T-helper 22 cell (primary cell): ENCODE measurements at places on chromosomes 7 and 10.

- DNase-seq = no peak
Measured at GRCh38 chr7:114175125-114175524, 239.5 kb upstream of the FOXP2 start.

- DNase-seq = no peak
Measured at GRCh38 chr7:12839508-12840153, 152.2 kb downstream of the ARL4A start.

DNA sequence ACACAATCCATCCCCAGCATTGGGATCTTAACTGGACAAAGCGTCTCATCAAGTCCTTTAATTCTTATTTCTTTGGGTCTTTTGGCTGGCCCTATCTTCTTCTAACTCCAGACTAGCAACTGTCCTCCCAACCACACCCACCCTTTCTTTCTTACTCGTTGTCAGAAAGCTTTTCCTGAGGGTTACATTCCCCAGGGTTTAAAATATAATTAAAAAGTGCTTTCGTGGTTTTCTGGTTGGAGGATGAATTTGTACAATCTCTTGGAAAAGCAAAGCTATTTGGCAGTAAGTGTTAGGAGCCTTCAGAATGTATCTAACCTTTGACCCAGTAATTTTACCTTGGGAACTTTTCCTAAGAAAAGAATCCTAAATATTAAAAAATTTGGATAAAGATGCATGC is 10.4 kb upstream of the ITGB8 start:
- no peak for DNase-seq

- no peak for DNase-seq
Measured at GRCh38 chr10:31586723-31587638, 268.0 kb downstream of the ZEB1 start.

- DNase-seq = no peak
Measured at GRCh38 chr7:20439416-20440185, 108.9 kb downstream of the ITGB8 start.

DNA sequence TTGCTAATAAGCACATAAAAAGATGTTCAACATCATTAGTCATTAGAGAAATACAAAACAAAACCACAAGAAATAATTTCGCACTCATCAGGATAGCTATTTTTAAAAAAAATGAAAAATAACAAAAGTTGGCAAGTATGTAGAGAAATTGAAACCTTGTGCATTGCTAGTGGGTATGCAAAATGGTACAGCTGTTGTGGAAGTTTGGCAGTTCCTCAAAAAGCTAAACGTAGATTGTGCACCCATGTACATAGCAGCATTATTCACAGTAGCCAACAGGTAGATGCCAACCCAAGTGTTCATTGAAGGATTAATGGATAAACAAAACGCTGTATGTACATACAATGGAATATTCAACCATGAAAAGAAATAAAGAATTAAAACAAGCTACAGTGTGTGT is 35.3 kb upstream of the STARD3NL start:
- no peak for DNase-seq

DNA sequence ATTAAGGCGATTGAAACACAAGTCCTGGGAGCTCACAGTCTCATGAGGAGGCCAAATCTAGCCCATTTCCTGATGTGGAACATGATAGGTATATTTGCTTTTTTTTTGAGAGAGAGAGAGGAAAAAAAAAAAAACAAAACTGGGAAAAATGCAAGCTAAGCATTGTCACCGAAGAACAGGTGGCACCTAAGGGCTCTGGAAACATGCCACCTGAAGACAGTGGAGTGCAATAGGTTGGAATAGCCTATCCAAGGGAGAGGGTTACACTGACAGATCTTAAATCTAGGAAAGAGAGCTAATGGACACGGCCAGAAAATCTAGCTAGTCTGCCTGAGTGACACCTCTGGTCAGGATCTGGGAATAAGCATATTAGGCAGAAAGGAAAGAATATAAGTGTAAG is 110.2 kb downstream of the SRI start:
- DNase-seq = no peak

DNA sequence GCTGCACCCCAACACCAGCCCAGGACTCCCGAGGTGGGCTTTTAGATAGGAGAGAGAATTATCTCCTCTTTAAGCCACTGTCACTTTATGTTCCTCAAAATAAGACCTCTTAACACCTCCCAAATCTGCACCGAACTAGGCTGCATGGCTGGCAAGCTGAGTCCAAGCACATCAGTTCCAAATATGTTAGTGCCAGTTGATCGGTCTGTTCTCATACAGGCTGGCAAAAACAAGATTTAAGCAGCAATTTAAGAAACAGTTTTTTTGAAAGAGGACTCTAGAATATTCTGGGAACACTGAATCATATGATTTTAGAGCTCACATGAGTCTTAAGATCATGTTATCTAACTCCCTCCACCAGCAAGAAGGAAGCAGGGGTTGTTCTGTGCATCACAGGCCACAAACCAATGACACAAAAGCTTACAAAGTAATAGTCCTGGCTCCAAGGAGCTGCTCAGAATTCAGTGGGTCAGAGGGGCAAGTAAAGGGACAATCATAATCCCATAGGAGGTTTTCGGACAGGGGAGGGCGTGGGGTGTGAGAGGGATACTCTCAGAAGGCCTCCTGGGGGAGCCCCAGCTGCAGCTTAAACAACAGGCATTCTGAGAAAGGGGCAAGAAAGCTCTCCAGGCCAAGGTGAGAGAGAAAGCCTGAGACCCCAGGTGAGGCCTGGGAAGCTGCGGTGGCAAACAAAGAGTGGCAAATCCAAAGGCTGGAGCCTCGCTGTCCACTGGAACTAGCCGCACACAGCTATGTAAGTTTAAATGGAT is 7.1 kb downstream of the COBL start:
- no peak for DNase-seq
